ENCODE measurements at places on chromosomes 2 and 18. TPM values are rescaled to one million over a fixed set of nuclear protein-coding genes. Genes with fewer than 3 reads are reported as not detected.

Gene HOXD4
- 17.1 TPM for total RNA-seq

Gene ZNF804A
- 0.44 TPM for total RNA-seq

Gene AQP12A
- total RNA-seq = not detected

Gene LYG1
- total RNA-seq = 2.5 TPM

DNA sequence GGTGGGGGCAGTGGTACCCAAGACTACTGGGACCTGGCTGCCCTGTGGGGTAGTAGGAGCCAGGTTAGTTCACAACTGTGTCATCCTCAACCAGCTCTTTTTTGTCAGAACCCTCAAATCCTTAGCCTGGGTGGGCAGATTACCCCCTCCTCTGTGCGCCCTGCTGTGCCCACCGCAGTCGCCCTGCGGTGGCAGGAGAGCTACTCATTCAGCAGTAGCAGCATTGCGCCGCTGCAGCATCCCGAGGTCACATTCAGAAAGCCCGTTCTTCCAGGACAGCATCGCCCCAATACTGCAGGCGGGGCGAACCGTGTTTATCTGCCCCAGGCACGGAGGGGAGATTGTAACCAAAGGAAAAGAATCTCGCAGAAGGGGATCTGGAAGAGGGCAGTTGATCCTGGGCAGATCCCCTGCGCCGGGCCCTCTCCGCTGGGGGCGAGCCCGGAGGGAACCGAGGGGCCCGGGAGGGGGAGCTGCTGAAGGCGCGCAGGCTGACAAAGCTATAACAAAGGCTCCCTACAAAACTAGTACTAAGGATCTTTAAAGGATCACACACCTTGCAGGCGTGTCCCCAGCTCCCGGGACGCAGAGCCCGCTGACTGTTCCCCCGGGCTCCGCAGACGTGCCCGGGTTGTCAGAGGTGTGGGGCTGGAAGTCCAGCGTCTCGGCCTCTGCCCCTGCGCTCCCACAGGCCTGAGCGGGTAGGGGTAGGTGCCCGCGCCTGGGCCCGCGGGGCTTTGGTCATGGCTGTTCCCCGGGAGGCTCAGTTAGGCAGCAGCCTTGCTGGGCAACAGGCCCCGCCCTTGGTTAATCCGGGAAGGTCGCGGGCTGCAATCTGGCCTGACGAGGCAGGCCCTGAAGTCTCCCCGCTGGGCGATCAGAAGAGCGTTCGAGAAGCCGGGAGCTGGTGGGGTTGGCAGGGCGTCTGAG lies 13.2 kb downstream of the POU3F3 start:
- DNase-seq = no peak

- no peak for DNase-seq
Observed at GRCh38 chr2:179724403-179724802, 137.0 kb downstream of the ZNF385B start.

GRCh38 chr2:135913727-135914365 lies 37.6 kb upstream of the MCM6 start:
- peak; percentile 68 for DNase-seq

DNA sequence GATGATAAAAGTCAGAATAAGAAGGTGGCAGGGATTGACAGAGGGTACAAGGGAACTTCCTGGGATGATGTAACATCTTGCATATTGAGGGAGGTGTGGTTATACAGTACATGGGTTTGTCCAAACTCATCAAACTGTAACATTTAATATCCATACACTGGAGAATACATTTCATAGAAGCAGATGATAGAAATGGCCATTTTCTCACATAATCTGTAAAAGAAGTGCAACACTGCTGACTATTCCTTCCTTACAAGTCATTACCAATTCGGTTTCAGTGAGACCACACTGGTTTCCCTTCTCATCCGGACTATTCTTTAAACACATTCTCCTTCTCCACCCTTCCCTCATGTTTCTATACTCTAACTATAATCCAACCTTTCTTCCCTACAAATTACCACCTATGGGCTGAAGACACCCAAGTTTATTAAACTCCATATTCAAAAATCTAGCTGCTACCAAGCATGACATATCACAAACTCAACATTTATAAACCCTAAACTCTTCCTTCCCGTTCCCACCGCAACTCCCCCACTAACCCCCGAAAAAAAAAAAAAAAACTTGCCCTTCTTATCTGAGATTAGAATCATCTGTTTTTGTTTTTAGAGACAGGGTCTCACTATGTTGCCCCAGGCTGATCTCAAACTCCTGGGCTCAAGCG lies 1.6 kb downstream of the COX7A2L start:
- no peak for DNase-seq

DNA sequence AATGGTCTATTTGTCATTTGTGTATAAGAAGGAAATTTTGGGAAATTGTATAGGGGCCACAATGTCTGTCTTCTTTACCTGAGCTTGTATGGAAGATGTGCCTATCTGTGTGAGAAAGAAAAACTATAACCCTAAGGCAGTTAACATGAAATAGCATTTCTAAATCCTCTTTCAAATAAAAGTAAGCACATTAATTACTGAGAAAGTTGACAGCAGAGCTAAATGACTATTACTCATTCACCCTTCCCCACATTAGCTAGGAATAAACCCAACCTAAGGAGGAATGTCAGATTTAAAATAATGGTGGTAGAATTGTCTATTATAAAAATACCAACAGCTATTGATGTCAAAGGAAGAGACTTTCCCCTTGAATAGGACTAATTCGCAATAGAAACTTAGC lies 56.2 kb downstream of the SLC38A11 start:
- DNase-seq = no peak

DNA sequence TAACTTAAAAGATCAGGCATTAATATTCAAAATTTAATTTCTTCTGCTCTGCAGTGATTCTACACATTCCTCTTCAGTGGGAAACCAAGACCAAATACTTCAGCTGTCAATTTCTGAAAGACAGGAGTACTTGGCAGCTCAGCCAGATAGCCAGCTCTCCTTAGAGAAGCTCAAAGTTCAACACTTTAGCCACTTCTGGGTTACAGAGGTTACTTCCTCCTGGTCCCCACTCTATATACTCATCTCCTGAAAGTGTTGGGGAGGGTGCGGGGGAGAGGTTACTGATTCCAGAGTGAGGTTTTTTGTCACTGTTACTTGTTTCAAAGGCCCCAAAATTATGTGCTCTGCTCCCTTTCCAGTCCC lies 4.1 kb downstream of the CYTIP start:
- DNase-seq = no peak

DNA sequence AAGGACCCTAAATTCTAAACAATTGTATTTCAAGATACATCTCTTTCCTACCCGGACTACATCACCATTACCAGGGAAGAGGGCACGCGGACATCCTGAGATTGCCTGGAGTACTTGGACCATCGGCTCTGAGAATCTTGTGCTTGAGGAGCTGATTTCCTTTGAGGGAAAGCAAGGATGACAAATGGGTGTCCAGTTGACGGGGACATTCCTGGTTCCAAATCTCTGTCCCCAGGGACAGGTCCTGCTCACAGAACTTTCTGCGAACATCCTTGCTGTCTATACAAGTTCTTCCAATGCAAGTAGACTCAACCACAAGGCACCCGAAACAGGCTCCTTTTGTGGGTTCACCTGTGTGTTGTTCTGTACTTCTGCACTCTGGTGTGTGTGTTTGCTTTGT lies 289.5 kb upstream of the MYT1L start:
- no peak for DNase-seq

Gene ATP8B1
- 25.8 TPM for total RNA-seq

DNA sequence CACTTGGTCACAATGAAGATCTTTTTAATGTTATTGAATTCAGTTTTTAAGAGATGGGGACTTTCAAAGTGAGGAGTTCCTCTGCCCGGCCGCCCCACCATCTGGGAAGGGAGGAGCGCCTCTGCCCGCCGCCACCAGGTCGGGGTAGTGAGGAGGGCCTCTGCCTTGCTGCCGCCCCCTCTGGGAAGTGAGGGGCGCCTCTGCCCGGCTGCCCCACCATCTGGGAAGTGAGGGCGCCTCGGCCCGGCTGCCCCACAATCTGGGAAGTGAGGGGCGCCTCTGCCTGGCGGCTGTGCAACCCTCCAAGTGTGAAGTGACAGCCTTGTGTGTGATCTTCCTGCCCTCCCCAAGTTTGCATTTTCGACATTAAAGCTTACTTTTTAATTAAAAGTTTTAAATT lies 899.3 kb downstream of the TRIB2 start:
- DNase-seq = no peak

DNA sequence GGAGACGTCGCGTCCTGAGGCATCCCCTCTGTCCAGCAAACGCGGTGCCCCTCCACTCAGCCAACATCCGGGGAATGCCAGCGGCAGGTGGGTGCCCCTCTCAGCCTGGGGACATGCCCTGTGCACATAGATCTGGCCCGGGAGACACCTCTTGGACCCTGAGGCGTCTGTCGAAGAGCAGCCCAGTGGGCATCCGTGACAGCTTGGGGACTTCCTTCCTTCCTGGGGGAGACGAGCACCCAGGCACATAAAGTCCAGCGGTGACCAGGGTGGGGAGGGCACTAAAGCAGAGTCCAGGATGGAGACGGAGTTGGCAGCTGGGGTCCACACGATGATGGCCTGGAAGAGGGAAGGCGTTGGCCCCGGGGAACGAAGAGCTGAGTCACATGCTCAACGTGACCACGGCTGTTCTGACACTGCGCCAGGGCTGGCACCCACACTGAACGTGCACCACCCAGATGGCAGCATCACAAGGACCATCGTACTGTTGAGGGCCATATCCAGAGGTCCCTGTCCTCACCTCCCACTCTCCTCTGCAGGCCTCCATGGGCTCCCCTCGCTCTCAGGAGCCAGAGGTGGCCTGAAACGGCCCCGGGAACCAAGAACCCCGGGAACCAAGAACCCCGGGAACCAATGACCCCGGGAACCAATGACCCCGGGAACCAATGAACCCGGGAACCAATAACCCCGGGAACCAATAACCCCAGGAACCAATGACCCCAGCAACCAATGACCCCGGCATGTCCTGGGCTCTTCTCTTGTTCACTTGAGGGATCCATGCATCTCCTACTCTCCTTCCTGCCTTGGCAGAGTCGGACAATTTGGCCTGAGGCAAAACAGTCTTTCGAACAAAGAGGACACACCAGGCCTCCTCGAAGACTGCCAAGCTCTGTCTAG lies 22.6 kb downstream of the HDAC4 start:
- no peak for DNase-seq

- DNase-seq = peak; percentile 46
Observed at GRCh38 chr18:43049021-43049420, 66.5 kb downstream of the RIT2 start.
